Left colon (tissue), 2 donors: ENCODE measurements at places on chromosomes 13 and 19.
A peak's percentile ranks its signal among the peaks of the same experiment; 100 is the strongest.

DNA sequence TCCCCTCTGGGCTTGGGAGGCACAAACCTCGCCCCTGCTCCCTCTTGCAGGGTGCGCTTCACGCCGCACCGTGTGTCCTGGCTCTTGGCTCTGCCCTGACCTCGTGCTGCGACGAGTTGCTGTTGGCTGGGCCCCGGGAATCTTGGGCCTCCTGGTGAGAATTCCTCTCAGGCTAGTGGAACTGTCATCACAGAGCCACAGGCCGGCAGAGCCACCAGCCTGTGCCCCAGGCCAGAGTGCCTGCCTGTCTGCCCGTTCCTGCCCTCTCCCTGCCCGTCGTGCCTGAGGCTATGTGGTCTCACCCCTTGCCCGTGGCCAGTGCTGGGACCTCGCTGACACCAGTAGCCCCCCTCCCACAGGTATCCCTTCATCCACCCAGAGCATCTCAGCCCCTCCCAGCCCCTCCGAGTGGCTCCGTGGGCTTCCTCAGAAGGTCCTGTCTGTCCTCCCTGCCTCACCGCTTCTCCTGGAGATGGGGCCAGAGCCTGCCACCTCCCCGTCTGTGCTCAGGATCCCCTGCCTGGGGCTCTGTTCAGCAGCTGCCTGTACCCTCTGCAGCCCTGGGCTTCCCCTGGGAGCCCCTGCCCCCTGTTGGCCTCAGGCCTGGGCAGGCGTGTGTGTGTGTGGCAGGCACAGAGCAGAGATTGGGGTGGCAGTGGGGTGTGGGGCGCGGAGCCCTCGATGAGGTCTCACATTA, 13.3 kb downstream of the NDUFB7 start:
- no peak for DNase-seq

DNA sequence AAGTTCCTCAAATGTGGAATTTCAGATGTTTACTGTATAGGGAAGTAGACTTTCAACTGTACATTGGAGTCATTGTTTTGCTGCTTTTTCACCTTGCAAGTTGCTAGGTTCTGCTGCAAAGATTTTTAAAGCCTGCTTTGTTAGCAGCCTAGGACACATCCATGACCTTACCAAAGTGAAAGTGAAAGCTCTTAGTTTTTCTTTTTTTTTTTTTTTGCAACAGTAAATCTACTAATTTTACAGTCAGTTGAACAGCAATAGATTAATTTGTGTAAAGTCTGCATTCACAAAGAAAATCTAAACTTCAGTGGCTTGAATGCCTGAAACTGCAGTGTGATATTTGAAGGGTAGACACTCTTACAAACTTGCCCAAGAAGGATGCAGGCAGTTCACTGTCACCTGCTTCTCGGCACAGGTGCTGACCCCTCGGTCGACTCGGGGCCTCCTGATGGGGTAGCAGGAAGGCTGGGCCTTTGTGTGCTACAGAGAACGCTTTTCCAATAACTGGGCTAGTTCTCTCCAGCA, 5.0 kb upstream of the MTIF3 start:
- DNase-seq, result no peak

- no peak for DNase-seq
Observed at GRCh38 chr13:85806553-85807175, 7.4 kb upstream of the SLITRK6 start.

DNA sequence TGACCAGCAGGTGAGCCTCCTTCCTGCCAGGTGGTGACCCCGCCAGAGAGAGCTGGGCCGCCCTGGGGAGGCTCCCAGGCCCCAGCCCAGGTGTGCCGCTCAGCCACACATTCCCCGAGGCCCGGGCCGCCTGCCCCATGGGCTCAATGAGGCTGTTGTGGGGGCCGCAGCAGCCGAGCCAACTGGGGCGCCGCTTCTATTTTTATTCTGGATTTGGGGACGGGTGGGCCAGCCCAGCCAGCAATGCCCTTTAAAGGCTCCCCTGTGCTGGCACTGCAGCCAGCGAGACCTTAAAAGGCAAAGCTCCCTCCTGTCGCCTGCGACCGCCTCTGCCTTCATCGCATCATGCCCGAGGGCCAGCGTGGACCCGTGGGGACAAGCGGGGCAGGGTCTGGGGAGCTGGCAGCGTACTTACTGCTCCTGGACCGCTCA, 17.7 kb upstream of the CRTC1 start:
- DNase-seq, result no peak

DNA sequence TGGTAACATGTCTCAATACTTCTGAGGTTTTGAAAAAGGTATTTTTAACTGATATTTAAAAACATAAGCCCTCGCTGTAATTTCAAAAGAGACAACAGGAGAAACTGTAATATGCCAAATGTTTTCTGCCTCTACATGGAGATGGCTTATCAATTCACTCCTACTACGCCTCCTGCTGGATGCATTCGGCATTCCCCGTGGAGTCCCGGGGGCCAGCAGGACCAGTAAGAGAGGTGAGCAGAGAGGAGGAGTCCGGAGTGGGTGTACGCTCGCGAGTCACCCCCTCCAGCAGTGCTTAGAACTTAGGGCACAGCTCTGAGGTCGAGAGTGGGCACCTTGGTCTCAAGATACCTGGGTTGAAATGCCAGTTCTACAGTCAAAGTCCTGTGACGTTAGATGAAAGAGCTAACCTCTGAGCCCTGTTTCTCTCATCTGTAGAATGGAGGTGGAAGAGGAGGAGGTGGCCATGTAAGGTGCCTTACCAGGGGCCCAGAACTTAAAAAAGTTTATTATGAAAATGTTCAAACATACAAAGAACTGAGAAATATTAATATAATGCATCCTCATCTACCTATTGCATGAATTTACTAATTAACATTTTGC, 110.2 kb downstream of the STK24 start:
- DNase-seq, result peak; percentile 59
